ENCODE measurements at places on chromosomes 3 and 15. TPM values are rescaled to one million over a fixed set of nuclear protein-coding genes. Genes with fewer than 3 reads are reported as not detected.

Gene PLSCR2
- polyA plus RNA-seq = not detected

Gene SAMD7
- polyA plus RNA-seq = not detected

Gene LIPC
- polyA plus RNA-seq = 0.33 TPM

Gene OXTR
- polyA plus RNA-seq = 0.86 TPM

Gene CGNL1
- polyA plus RNA-seq = not detected

Gene SPINT1
- 7.0 TPM for polyA plus RNA-seq

Gene CAPN3
- not detected for polyA plus RNA-seq

Gene PYGO1
- polyA plus RNA-seq = not detected

Gene FAM43A
- 29.3 TPM for polyA plus RNA-seq

GRCh38 chr15:70026991-70027390 is 70.7 kb downstream of the TLE3 start:
- H3K27ac ChIP-seq = no peak overlapping the region
- no peaks in the 10 kb centered on the region for H3K36me3 ChIP-seq
- H3K4me3 ChIP-seq = no peak overlapping the region

- H3K27ac ChIP-seq = no peak overlapping the region
- peaks cover 10% of the 10 kb centered on the region for H3K27me3 ChIP-seq
- no peak overlapping the region for H3K4me3 ChIP-seq
- H3K4me1 ChIP-seq = no peaks in the 10 kb centered on the region
- no peak for DNase-seq
- H3K36me3 ChIP-seq = no peaks in the 10 kb centered on the region
These were observed 84.5 kb upstream of the TMEM108 start for GRCh38 chr3:132953683-132954082.

DNA sequence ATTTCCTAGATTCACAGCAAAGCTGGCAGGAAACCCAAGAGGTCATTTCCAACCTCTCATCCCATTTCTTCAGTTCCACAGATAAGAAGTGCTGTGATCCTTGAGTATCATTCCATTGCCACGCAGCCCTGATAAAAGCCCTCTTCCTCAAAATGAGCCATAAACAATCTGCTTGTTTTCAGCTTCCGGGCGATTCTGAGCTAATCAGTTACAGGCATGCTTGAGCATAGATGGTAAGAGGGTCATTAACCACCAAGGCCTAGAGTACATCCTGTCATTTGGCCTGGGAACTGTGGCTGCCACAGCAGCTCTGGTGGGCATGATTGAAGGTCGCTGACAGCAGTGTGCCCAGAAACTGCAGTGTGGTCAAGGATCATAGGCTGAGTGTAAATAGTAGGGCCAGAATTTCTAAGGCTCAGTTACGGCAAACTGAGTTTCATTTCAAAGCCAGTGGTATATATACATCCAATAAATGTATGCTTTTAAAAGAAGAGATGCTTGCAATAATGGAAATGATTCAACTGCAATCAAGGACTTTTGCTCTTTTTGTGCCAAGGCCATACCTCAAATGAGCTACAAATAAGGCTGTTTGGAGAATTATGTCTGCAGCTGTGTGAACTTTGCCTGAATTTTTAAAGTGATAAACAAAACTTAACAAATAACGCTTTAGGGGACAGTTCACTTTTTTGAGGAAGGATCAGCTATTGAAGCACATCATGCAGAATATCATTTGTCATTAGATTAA is 47.3 kb downstream of the P3H2 start:
- peaks cover 5% of the 10 kb centered on the region for H3K27me3 ChIP-seq
- H3K27ac ChIP-seq = no peak overlapping the region
- H3K36me3 ChIP-seq = no peaks in the 10 kb centered on the region
- H3K4me1 ChIP-seq = no peaks in the 10 kb centered on the region
- DNase-seq = no peak

DNA sequence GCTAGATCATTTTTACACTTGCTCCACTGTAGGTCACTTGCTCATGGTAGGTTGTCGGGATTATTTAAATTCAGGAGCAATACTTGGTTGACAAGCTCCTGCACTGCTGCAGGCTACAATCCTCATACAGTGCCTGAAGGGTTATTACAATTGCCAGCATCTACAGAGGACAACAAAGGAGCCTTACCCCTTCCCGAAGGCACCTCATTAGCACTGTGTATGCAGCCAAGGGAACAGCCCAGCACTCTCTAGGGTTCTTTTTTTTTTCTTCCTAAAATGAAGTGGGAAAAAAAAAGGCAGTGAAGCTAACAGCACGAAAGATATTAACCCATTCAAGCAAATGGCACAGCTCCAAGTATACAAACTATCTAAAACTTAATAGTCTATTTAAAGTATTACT is 142.7 kb downstream of the ULK4 start:
- H3K4me3 ChIP-seq = no peak overlapping the region
- H3K4me1 ChIP-seq = no peaks in the 10 kb centered on the region
- no peak for DNase-seq
- no peak overlapping the region for H3K27ac ChIP-seq

DNA sequence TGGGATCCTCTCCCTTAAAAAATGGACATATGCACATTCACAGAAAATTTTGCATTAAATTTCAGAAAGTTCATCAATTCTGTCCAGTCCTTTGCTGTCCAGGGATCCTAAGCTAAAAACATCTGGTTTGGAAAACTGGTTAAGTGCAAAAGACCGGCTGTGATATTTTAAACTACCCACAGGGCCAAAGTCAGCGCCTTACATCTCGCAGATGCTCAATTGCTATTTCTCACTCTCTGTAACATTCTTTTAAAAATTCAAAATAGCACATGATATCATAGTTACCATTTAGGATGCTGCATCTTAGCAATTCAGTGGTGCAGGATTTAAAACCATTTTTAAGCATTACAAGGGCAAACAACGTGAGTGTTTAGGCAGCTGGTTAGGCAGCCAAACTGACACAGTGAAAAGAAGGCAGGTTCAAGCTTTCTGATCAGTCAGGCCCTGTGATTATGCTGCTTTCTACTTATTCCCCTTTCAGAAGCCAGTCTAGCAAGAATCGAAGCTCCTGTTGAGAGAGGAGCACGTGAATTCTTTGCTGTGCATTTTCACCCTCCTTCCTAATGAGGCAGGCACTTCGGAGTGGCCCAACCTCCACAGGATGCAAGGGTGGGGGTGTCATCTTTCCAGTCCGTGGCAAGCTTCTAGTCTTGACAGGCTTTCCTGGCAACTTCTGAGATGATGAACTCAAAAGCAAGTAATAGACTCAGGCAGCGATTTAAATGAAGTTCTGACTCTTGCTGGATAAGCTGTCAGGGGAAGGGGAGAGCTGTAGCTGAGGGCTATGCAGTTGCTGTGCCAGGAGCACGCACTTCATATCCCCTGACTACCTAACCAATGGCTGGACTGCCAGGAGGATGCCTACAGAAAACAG is 8.8 kb downstream of the PRICKLE2 start:
- H3K27me3 ChIP-seq = no peaks in the 10 kb centered on the region
- H3K4me3 ChIP-seq = no peak overlapping the region
- DNase-seq = no peak
- H3K4me1 ChIP-seq = no peaks in the 10 kb centered on the region
- no peaks in the 10 kb centered on the region for H3K36me3 ChIP-seq
- no peak overlapping the region for H3K27ac ChIP-seq

DNA sequence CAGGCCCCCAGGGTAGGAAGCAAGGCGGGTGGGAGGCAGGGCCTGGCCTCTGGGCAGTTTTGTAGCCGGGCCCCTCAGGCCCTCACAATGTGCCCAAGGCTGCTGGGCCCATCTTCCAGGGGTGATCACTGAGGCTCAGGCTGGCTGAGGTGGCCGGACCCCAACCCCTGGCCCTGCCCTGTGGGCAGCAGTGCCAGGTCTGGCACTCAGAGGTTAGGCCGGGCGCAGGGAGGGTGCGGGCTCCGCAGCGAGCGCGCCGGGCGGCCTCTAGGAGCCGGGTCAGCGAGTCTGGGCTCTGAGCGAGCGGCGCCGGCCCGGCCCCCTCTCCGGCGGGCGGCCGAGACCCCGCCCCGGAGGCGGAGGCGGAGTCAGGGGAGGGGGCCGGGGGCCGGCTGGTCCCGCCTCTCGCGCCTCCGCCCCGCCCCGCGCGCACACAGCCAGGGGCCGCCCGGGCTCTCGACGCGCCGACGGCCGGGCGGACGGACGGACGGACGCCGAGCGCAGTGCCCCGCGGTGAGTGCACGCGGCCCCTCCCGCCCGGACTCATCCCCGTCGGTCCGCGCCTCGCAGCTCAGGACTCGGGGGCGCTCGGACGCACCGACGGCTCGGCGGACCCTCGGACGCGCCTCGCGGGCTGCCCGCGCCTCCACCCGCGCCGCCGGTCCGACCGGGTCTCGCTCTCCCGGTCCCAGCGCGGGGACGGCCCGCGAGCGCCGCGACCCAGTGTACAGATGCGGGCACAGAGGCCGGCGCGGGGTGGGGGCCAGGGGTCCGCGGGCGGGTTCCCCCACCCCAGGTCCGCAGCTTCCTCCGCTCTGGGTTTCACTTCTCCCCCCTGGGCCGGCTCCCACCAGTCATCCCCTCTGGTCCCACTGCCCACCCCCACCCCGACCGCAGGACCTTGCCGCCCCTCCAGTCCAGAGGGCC is at the start of gene FBLN2:
FBLN2 (plus strand) TSS at position 430 of the 927 bp plus-strand sequence. CDS start 21,231 bp downstream, outside the sequence.
- peak; percentile 60 for DNase-seq
- H3K27me3 ChIP-seq = peaks cover 16% of the 10 kb centered on the region
- H3K27ac ChIP-seq = peak within 1 kb of the TSS; percentile 90
- peaks cover 61% of the 10 kb centered on the region for H3K4me1 ChIP-seq

DNA sequence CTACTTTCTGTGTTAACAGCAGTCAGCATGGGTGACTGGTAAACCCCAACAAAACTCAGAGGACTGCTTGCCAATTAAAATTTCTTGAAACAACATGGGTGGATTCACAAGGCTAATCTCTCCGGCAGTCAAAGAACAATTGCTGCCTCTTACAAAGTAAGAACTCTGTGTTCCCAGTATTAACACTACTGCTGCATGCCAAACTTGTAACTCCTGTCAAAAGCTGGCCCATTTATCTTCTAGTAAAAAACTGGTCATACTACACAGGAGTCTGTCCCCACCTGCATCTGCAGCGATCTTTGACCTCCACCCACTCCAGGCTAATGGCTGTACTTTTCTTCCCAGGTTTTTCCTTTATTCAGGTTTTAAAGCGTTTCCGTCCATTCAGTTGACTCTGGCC is 8.7 kb upstream of the ZNF589 start:
- DNase-seq = no peak
- no peak overlapping the region for H3K4me3 ChIP-seq
- no peak overlapping the region for H3K27ac ChIP-seq
- H3K4me1 ChIP-seq = peaks cover 29% of the 10 kb centered on the region

GRCh38 chr15:24954783-24955530 is at the start of the genes SNRPN and SNURF:
Gene SNRPN (plus strand): TSS chr15:24954987. CDS start chr15:24974454, 19,467 bp downstream.
Gene SNURF (plus strand): TSS chr15:24954987. CDS start chr15:24955049, 62 bp downstream.
- peaks cover 8% of the 10 kb centered on the region for H3K4me1 ChIP-seq
- no peaks in the 10 kb centered on the region for H3K36me3 ChIP-seq
- peak within 1 kb of the TSS; percentile 92 for H3K27ac ChIP-seq
- peaks cover 4% of the 10 kb centered on the region for H3K27me3 ChIP-seq
- DNase-seq = peak; percentile 36
- peak within 1 kb of the TSS; percentile 85 for H3K4me3 ChIP-seq
